ENCODE measurements at places on chromosomes 16 and 17. TPM values are rescaled to one million over a fixed set of nuclear protein-coding genes. Genes with fewer than 3 reads are reported as not detected.

Gene ERI2
- polyA plus RNA-seq, result 13.6 TPM

Gene ZNF646
- polyA plus RNA-seq, result 3.4 TPM

Gene POLG2
- 18.0 TPM for polyA plus RNA-seq

Gene CACNG5
- polyA plus RNA-seq, result 0.10 TPM

Gene ESRP2
- 0.39 TPM for polyA plus RNA-seq

Gene MT1F
- polyA plus RNA-seq, result 13.0 TPM

Gene PPM1E
- 0.34 TPM for polyA plus RNA-seq

Gene AHSP
- polyA plus RNA-seq, result not detected

Gene VAT1
- polyA plus RNA-seq, result 170 TPM

Gene ZPBP2
- polyA plus RNA-seq, result not detected

Gene RPRML
- not detected for polyA plus RNA-seq

Gene CLEC18B
- polyA plus RNA-seq, result 0.10 TPM

Gene CBX2
- 19.7 TPM for polyA plus RNA-seq

Gene RNF222
- polyA plus RNA-seq, result not detected

Gene TEX2
- 24.0 TPM for polyA plus RNA-seq

Gene CCDC102A
- 17.5 TPM for polyA plus RNA-seq

Gene TBC1D3E
- not detected for polyA plus RNA-seq

Gene ZDHHC1
- polyA plus RNA-seq, result 15.8 TPM

Gene TMEM92
- 0.28 TPM for polyA plus RNA-seq

Gene C1QTNF1
- 11.6 TPM for polyA plus RNA-seq

Gene COX10
- 11.4 TPM for polyA plus RNA-seq

Gene KLHL10
- 0.03 TPM for polyA plus RNA-seq

Gene ABCC11
- 0.07 TPM for polyA plus RNA-seq

Gene CIITA
- polyA plus RNA-seq, result 0.23 TPM

Gene KRTAP4-4
- polyA plus RNA-seq, result not detected

Gene DLX4
- polyA plus RNA-seq, result 0.10 TPM

Gene EPX
- polyA plus RNA-seq, result not detected

Gene SLC13A5
- polyA plus RNA-seq, result not detected

Gene FBXW10
- 0.03 TPM for polyA plus RNA-seq

Gene KRT12
- not detected for polyA plus RNA-seq

Gene HBZ
- polyA plus RNA-seq, result not detected

Gene TP53TG3C
- 0.76 TPM for polyA plus RNA-seq

Gene NUTF2
- 449 TPM for polyA plus RNA-seq

Gene KRT17
- 0.19 TPM for polyA plus RNA-seq

Gene PRSS8
- 0.05 TPM for polyA plus RNA-seq

Gene CX3CL1
- polyA plus RNA-seq, result 5.8 TPM

Gene HOXB4
- polyA plus RNA-seq, result 0.03 TPM

Gene HS3ST3A1
- polyA plus RNA-seq, result 22.6 TPM

Gene SLC5A11
- polyA plus RNA-seq, result not detected

Gene HAS3
- 52.4 TPM for polyA plus RNA-seq

Gene MEIOC
- 1.3 TPM for polyA plus RNA-seq

Gene FKBP10
- polyA plus RNA-seq, result 377 TPM

Gene PRR14
- 13.5 TPM for polyA plus RNA-seq

Gene TCAP
- polyA plus RNA-seq, result 0.67 TPM

Gene C16orf89
- polyA plus RNA-seq, result not detected

Gene CHTF8
- polyA plus RNA-seq, result 83.0 TPM
